ENCODE measurements at places on chromosomes 12 and 14. TPM values are rescaled to one million over a fixed set of nuclear protein-coding genes. Genes with fewer than 3 reads are reported as not detected.

KRT73 gene
- total RNA-seq, result 8.2 TPM

HOXC12 gene
- not detected for total RNA-seq

TGM1 gene
- total RNA-seq, result 6.5 TPM

YY1 gene
- total RNA-seq, result 107 TPM

- no peak for DNase-seq
These were observed 103.1 kb downstream of the SCN8A start for GRCh38 chr12:51694146-51694545.

- no peak for DNase-seq
These were observed 2.5 kb downstream of the PGF start for GRCh38 chr14:74952697-74953484.

GRCh38 chr12:105113094-105113493 lies 5.6 kb downstream of the WASHC4 start:
- DNase-seq, result no peak

DNA sequence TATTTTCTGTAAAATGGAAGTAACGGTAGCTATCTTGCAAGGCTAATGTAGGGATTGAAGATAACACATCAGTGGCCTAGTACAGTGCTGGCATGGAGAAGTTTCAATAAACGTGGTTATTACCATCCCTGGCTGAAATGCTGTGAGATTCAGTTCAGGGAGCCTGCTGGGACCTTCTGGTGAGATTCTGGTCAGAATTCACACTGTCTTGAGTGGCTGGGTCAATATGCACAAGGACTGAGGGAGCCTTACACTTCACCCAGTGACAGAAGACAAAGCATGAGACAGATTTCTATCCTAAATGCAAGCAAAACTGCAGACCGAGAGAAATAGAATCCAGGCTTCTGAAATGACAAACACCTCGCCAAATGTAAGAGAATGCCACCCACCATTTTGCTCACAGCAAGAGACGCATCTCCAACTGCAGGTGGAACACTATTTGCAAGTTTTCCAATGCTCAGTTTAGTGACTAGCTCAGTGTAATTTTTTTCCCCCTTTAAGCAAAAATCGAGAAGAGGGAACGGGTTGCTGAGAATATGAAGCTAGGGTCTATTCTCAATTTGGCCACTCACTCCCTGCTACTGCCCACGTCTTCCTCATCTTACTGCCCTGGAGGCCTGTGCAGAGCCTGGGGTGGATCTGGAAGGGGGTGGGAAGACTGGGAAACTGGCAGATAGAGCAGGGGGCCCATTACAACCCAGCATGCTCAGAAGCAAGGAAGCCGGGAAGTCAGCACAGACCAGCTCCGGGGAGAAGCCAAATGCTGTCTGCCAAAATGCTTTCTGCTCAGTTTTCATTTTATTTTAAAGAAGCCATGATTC lies 201.3 kb downstream of the TTC7B start:
- no peak for DNase-seq

DNA sequence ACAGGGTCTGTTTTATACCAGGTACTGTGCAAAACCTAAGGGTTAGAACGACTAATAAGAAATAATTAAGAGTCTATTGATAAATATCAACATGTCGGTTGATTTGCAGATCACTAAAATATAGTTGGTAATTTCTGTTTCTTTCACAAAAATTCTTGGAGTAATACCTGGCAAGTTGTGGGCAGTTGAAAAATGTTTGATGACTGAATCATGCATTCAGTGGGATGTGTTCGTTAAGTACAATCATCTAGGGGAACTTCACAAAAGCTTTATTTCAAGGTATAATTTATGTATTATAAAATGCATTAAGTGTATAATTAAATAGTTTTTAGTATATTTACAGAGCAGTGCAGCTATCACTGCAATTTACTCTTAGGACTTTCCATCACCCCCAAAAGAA lies 120.0 kb downstream of the KCNA5 start:
- DNase-seq, result no peak

GRCh38 chr12:89135976-89136634 lies 216.2 kb downstream of the DUSP6 start:
- DNase-seq, result no peak

DNA sequence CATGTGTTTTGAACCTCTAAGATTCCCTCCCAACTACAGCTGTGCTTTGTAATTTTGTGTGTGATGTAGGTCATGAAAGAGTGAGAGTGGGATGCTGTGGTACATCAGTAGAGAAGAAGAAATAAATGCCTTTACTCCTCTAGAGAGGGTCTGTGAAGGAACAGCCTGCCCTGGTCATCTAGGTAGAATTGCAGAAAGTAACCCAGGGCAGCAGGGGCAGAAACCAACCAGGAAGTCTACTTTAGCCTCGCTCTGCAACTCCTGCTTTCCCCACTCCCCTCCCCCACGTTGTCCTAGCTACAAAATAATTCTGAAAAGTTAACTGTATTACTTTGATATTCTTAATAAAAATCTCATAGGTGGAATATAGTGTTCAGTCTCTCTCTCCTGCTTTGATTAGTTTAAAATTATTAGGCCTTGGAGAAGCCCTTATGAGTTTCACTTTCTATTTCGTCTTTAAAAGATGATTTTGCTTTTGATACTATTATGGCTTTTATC lies 7.5 kb downstream of the TBK1 start:
- DNase-seq, result peak; percentile 12

- no peak for DNase-seq
These were observed 191.2 kb upstream of the LMNTD1 start for GRCh38 chr12:25744313-25744712.

DNA sequence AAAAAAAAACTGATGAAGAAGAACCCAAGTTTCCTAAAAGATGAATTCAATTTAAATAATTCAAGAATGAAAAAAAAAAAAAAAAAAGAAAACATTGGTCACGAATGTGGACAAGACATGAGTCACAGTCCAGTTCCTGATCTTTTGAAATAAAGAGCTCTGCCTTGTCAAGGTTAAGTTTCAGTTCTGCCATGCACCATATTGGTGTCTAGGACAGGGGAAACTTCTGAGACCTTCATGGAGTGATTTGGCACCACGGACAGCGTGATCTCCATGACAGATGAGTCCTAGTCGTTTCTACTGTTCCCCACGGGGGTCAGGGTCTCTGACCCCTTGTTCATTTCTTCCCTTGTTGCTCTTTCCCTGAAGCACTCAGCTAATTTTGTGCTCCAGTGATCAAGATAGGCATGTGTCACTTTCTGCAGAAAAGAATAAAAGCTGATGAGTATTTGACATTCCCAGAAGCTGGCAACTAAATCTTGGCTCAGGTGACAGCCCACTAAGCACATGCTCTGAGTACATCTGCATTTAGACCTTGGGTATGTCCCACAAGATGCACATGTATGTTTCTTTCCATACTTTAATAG lies 1159.7 kb downstream of the BCL11B start:
- no peak for DNase-seq

RAD51AP1 gene
- total RNA-seq, result 48.2 TPM

- peak; percentile 57 for DNase-seq
These were observed 347 bp downstream of the SYNDIG1L start for GRCh38 chr14:74425525-74426201.

DICER1 gene
- total RNA-seq, result 63.6 TPM

DNA sequence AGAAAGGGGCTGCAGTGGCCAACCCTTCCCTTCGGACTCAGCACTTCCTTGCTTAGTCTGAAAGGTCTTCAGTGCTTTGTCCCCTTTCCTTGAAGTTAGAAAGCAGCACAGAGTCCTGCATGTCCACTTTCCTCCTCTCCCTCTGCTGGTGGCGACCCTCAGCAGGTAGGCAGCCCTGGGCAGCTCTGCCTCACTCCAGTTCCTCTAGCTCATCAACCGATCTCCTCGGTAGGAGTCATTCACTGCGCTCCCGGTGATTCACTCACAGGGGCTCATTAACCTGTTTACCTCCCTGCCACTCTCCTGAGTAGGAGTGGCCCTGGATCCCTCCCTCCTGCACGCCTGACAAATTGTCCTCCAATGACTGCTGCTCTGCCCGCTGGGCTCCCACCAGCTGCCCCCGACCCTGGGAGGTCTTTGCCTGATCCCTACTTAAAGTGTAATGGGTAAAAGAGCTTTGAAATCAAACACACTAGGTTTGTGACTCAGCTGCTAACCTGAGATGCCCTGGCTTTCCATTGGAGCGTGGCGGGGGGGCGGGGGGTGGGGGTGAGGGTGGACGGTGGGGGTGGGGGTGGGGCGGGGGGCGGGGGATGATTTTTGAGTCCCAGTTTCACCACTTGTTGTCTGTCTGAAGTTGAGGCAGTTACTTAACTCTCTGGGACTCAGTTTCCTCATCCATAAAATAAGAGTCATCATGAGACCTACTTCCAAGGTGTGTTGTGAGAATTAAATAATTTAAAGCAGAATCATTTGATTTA lies 4.2 kb downstream of the SCNN1A start:
- no peak for DNase-seq

- no peak for DNase-seq
These were observed 144.8 kb upstream of the PTPRQ start for GRCh38 chr12:80299219-80299618.

OASL gene
- total RNA-seq, result 34.2 TPM

RAB2B gene
- 23.3 TPM for total RNA-seq

ERP27 gene
- total RNA-seq, result 11.3 TPM

DNA sequence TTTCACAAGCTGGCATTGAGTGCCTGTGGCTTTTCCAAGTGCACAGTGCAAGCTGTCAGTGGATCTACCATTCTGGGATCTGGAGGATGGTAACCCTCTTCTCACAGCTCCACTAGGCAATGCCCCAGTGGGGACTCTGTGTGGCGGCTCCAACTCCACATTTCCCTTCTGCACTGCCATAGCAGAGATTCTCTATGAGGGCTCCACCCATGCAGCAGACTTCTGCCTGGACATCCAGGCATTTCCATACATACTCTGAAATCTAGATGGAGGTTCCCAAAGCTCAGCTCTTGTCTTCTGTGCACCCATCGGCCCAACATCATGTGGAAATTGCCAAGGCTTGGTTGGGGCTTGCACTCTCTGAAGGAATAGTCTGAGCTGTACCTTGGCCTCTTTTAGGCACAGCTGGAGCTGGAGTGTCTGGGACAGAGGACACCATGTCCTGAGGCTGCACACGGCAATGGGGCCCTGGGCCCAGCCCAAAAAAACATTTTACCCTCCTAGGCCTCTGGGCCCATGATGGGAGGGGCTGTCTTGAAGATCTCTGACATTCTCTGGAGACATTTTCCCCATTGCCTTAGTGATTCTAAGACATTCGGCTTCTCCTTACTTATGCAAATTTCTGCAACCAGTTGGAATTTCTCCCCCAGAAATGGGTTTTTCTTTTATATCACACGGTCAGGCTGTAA lies 313.3 kb upstream of the SFSWAP start:
- DNase-seq, result no peak

GRCh38 chr14:98198385-98198784 lies 1073.6 kb downstream of the BCL11B start:
- DNase-seq, result peak; percentile 71

GRCh38 chr12:14913381-14913781 lies 25.0 kb downstream of the ERP27 start:
- no peak for DNase-seq

DNA sequence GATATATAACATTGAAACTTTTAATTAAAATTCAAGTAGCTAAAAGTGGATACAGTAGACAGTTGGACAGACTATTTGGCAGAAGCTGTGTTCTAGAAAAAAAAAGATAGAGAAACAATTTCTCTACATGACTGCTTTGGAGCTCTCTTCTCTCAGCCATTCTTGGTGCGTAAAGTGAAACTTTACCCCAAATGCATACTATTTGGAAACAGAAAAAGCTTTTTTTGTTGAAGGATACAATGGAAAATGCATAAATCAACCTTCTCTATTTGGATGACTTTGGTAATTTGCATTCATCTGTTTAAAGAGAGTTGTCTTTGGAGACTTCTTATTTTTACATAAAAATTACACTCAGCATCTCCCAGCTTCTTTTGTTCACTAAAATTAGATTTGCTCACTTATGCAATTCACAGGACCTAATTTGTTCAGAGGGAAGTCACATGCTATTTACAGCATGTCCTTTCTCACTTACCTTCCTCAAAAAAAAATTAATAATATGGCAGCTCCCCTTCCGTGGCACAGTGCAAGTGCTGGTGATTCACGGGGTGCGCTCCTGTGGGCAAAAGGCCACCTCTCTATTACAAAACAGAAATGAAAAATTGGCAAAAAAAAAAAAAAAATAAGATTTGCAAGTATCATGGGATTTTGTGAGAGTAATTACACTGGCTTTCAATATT lies 498.9 kb downstream of the RERGL start:
- no peak for DNase-seq

- DNase-seq, result no peak
These were observed 330.9 kb downstream of the FOXG1 start for GRCh38 chr14:29097476-29097875.

DNA sequence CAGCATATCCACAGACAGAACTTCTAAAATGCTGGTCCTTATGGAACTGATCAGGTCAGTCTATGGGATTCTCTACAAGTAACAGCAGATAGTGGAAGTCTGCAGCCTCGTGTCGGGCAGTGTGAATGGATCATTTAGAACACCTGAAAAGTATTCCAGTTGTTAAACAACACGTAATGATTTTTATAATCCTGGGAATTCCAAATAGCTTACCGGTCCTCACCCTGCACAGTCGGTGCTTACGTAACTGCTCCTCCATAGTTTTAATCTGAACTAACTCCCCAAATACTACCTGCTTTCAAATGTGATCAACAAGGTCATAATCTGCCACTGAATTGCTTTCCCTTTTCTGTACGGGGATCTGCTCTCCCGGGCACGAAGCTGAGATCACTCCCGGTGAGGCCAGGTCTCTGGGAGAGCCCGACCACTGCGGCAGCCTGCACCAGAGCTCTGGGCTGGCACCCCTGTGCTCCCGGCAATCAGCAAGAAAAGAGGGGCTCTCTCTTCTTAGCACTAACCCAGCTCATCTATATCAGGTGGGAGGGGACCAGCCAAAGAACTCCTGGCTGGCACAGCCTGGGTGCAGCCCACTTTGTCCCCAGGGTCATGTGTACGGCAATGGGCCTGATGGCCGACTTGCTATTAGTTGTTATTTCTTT lies 157.0 kb downstream of the FOXN3 start:
- no peak for DNase-seq

VAMP1 gene
- 73.4 TPM for total RNA-seq

DNA sequence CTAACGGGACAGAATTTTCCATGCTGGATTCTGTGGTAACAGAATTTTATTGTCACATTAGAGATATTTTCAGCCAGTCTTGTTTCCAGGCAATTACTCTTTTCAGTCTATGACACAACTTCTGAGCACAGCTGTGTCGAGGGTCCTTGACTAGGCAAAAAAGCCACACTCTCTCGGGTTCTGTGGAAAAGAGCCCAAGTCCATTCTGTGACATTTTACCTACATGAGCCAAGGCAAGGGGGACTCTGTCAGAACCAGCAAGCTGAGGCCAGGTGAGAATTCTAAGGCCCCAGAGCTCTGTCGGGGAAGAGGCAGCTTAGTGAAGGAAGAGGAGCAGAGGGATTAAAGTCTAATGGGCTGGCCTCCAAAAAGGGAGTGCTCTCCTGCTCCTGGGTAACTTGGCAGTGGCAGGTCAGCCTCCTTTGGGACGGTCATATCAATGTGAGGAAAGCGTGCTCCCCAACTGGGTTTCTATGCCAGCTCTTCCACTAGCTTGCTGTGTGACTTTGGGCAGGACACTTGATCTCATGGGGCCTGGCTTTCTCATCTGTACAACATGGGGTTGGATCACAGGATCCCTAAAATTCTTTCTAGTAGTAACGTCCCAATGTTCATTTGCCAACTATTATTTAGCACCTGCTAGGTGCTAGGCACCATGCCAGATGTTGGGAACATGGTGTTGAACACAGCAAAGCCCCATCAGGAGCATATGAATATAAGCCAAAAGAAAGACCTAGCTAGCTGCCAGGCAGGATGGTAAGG lies 16.0 kb upstream of the RIC8B start:
- no peak for DNase-seq

GRCh38 chr12:89975574-89975973 lies 266.9 kb upstream of the ATP2B1 start:
- no peak for DNase-seq

NGB gene
- total RNA-seq, result not detected

TEX22 gene
- 3.9 TPM for total RNA-seq

CIROP gene
- not detected for total RNA-seq

TBC1D30 gene
- 0.20 TPM for total RNA-seq

Data from activated CD4-positive, alpha-beta T cell treated with anti-CD3 and anti-CD28 coated beads, Interleukin-2, amount 10 ng/mL, durations not matched to agents 7 days and 5 days (primary cell).